ENCODE measurements at places on chromosomes 2 and 18.

GRCh38 chr2:157169889-157170288 is 87.6 kb upstream of the GALNT5 start:
- no peak for DNase-seq

- no peak for DNase-seq
These were observed 971 bp downstream of the ZNF385B start for GRCh38 chr2:179860255-179861026.

- no peak for DNase-seq
These were observed 87.5 kb downstream of the CCDC85A start for GRCh38 chr2:56271275-56271674.

DNA sequence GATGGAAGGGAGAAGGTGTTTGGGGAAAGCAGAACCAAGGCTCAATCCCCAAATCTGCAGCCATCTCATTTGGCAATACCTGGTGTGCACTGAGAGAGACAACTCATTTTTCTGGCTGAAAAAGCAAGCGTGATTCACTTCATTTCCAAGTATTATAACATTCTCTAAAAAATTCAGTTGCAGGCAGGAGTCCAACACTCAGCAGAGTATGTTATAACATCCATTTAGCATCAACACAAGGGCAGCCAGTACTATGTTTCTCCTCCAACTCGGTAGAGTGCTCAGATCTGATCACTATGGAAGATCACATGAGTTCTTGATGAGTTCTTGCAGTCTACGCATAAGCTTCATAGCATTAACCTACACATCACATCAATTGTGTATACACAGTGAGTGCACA is 99.4 kb upstream of the PID1 start:
- no peak for DNase-seq

DNA sequence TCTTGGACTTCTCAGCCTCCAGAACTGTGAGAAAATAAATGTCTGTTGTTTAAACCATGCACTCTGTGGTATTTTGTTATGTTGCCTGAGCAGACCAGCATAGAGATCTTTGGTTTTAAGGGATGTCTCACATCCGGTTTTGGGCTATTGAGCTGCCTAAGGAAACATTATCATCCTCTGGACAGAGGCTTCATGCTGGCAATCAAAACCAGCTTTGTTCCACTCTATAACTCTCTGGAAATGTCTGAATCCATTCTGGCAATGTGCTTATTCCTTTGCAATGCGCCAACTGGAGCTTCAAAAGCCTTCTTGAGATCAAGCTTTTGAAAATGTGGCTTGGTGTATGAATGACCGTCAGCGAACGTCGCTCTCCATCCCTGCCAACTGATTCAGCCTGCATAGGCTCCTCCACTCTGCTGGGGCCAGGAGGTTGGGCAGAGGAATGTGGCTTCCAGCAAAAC is 183.6 kb upstream of the MGAT5 start:
- DNase-seq = no peak

GRCh38 chr2:133676392-133677130 is 108.3 kb upstream of the NCKAP5 start:
- no peak for DNase-seq

- no peak for DNase-seq
These were observed 6.0 kb downstream of the ACVR2A start for GRCh38 chr2:147850838-147851237.

GRCh38 chr18:40907842-40908241 is 1047.2 kb upstream of the PIK3C3 start:
- DNase-seq = no peak

DNA sequence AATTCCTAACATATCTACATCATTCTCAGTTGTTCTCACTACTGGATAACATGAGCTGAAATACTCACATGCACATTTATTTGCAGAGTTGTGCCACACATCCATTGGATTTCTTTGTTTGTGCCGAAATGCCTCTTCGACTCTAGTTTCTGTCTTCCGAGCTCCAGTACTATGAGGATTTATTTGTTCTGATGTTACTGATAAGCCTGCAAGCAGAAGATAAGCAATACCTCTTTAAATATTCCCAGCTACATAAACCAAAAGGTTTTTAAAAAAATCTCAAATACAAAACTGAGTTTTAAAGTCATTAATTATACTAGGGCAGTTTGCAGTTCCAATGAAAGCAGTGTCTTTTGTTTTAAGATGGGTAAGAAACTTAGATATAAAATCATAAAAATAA is 164.8 kb downstream of the ATAD2B start:
- no peak for DNase-seq

DNA sequence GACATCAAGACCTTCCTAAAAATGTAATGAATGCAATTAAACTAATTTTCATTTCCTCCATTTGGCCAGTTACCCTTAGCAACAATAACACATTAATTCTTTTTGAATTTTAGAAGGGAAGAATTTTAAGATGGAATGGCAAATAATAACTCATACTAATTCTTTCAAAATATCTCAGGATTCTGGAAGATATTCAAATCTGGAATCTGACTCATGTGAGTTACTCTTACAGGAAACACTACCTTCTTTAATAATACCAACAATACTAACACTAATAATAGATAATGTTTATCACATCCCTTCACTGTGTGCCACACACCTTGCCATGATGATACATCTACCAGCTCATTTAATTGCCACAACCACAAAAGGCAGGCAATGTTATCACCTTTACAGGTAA is 46.4 kb downstream of the ZNF521 start:
- no peak for DNase-seq

GRCh38 chr2:101153787-101154186 is 2.6 kb upstream of the TBC1D8 start:
- no peak for DNase-seq

- DNase-seq = no peak
These were observed 118.7 kb downstream of the SPTBN1 start for GRCh38 chr2:54574860-54575247.

DNA sequence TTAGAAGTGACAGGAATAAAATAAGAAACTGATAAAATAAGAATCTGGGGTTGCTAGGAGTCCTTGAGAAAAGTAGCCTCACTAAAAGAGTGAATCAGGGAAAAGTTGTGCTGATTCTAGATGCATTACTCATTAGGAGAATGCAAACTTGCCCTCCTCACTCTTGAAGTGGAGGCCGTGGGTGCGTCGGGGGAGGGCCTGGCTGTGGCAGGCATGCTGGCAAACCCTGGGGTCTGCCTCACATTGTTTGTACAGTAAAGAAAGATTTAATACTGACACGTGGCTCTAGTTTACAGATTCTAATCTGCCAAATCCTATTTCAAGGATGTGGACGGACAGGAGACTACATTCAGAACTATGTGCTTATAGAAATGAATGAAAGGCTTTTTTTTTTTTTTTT is 41.9 kb downstream of the TANC1 start:
- DNase-seq = no peak

- DNase-seq = no peak
These were observed 227.7 kb downstream of the LRRTM4 start for GRCh38 chr2:77294474-77294873.

DNA sequence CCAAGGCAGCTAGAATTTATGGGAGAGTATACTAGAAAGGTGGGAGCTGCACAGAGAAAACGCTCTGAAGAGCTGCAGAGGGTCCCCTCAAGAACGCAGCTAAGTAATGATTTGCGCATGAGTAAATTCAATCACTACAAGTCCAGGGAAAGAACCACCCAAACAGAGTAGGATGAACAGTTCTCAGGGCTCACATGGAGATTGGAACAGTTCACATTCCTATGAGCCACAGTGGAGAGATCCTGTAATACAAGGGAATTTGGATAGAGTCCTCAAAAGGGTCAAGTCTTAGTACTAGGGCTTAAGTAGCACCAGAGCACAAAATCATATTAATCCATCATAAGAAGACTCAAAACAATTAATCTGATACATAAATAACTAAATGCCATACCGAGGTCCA is 12.7 kb downstream of the OLA1 start:
- no peak for DNase-seq

DNA sequence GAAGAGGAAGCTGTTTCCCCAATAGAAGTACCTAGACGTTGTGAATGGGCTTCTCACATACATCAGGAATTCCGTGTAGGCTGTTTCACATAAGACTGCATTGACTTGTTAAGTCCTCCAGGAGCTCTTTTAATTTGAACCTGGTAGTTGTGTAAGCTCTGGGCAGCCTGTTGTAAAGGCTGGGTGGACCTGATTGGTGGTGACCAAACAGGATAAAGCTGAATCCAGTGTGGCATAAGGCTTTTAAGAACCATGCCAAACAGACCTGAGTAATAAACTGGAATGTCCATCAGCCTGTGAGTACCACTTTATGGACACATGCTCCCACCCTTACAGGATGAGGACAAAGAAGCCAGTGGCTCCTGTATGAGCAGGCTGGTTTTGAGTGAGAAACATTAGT is 24.1 kb downstream of the RMND5A start:
- DNase-seq = no peak

- DNase-seq = no peak
These were observed 42.7 kb downstream of the CIB4 start for GRCh38 chr2:26598336-26598995.

GRCh38 chr2:109558076-109558882 is 55.5 kb downstream of the SEPTIN10 start:
- DNase-seq = no peak

DNA sequence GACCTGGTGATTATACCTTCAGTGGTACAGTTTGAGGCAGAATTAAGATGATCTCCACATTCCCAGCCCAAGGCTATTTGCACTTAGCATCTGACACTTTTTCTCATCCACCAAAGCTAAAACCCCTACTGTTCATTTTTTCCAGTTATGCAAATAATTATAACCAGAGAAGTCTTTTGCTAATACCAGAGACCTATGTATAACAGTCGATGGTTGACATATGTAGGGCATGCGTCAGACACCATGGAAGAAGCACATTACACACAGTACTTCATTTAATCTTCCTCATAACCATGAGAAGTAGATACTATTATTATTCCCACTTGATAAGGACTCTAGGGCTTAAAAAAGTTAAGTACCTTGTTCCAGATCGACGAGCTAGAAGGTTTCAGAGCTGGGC is 36.5 kb downstream of the AP1S3 start:
- DNase-seq = no peak

- DNase-seq = no peak
These were observed 103.0 kb upstream of the ITGB6 start for GRCh38 chr2:160303076-160303475.

- DNase-seq = no peak
These were observed 110.6 kb downstream of the MRO start for GRCh38 chr18:50709193-50709592.

DNA sequence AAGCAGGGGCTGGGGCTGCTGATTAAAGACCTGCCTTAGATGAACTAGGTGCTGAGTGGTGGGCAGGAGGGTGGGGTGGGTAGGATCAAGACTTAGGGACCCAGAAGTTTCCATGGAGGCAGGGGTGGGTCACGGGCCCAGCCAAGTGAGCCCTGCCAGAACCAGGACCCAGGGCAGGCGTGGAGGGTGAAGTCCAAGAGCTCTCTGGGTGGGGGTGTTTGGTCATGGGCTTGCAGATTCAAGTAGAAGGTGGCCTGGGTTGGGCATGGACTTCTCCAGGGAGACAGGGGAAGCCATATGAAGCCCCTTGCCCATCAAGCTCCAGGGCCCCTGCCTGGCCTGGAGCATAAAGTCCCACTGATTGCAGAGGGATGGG is 168.8 kb downstream of the SMAD7 start:
- no peak for DNase-seq

GRCh38 chr2:95530734-95531133 is 46.2 kb upstream of the TRIM43B start:
- no peak for DNase-seq

GRCh38 chr2:30421604-30422443 is 25.2 kb upstream of the LCLAT1 start:
- no peak for DNase-seq

GRCh38 chr18:59640721-59641120 is 56.5 kb downstream of the CCBE1 start:
- DNase-seq = no peak

DNA sequence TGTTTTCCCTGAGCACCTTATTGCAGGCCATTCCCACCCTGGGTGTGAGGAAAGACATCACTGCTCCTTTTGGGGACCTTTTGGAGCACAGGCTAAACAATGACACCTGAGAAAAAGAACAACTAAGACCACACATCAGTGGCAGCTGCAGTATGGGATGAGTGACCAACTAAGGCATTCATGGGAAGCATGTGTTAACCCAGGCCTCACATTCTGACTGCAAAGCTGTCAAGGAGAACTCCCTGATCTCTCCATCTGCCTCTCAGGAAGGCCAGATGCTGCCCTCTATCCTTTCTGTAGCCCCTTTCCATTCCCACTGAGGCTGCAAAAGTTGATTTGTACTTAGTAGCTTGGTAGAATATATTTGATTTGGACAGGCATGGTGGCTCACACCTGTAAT is 277.7 kb upstream of the FBXO11 start:
- no peak for DNase-seq

DNA sequence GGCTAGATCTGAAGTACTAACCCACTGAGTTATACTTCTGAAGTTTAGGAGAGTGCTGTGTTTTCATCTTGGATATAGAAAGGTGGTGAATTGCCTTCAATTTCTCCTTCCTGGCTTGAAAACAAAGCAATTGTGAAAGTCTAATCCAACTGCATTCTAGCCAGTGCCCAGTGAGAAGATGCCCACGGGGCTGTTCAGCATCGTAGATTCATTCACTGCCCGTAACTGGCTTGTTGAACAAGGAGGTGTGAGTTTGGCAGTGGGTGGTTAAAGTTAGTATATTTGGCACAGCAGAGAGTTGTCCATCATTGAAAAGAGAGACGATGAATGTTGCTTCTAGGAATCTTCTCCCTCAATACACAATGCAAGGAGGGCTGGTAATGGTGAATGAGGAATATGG is 82.3 kb upstream of the RND3 start:
- no peak for DNase-seq

GRCh38 chr2:14779252-14779651 is 146.7 kb downstream of the LRATD1 start:
- no peak for DNase-seq

- DNase-seq = no peak
These were observed 66.5 kb upstream of the RBM44 start for GRCh38 chr2:237732070-237732469.

DNA sequence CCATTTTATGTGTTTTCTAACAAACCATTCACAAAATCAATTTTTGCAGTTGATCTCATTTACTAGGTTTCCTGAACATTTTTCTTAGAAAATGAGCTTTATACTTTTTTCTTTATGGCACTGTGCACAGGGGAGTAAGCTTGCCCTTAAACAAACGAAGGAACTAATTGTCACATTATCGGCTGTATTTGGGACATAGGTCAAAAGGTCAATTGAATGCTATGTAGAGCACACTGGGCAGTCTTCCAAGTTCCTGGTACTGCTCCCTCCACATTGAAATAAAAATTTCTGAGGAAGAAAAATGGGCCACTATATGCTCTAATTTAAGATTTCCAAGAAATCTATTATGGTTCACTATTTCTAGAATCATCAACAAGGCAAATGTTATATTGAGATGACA is 93.6 kb upstream of the TMEFF2 start:
- no peak for DNase-seq

GRCh38 chr2:233803292-233803911 is 25.3 kb downstream of the MROH2A start:
- DNase-seq = no peak

GRCh38 chr2:157324331-157324843 is 1.2 kb downstream of the ERMN start:
- no peak for DNase-seq

GRCh38 chr2:10393640-10393982 is 54.5 kb downstream of the ODC1 start:
- DNase-seq = no peak

- DNase-seq = no peak
These were observed 318.1 kb downstream of the ZNF521 start for GRCh38 chr18:25033747-25034471.

GRCh38 chr2:10572701-10573100 is 117.1 kb downstream of the NOL10 start:
- no peak for DNase-seq

GRCh38 chr2:123514613-123515207 is 510.4 kb upstream of the CNTNAP5 start:
- DNase-seq = no peak
